Renal pelvis (tissue), 12 donors: ENCODE measurements at places on chromosomes 1 and 21. TPM values are rescaled to one million over a fixed set of nuclear protein-coding genes. Genes with fewer than 3 reads are reported as not detected.

CLCA4 gene
- polyA plus RNA-seq: not detected

LEFTY1 gene
- 5.6 TPM for polyA plus RNA-seq

MYOCOS gene
- polyA plus RNA-seq: 0.57 TPM

- peak; percentile 90 for DNase-seq
These were observed 5.1 kb downstream of the TMEM201 start for GRCh38 chr1:9593492-9594465.

DNA sequence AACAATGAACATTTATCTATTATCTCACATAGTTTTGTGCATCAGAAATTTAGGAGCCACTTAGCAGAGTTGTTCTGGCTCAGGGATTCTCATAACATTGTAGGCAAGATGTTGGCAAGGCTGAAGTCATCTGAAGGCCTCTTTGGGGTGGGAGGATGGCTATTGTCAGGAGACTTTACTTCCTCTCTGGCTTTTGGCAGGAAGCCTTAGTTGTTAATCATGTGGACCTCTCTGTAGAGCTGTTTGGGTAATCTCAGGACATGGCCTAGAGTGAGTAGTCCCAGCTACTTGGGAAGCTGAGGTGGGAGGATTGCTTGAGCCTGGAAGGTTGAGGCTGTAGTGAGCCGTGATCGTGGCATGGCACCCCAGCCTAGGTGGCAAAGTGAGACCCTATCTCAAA is 40.2 kb downstream of the RASAL2 start:
- no peak for DNase-seq

- DNase-seq: no peak
These were observed 769.0 kb downstream of the BRINP3 start for GRCh38 chr1:189708674-189709073.

GRCh38 chr1:216804111-216804510 is 80.9 kb upstream of the ESRRG start:
- no peak for DNase-seq

DNA sequence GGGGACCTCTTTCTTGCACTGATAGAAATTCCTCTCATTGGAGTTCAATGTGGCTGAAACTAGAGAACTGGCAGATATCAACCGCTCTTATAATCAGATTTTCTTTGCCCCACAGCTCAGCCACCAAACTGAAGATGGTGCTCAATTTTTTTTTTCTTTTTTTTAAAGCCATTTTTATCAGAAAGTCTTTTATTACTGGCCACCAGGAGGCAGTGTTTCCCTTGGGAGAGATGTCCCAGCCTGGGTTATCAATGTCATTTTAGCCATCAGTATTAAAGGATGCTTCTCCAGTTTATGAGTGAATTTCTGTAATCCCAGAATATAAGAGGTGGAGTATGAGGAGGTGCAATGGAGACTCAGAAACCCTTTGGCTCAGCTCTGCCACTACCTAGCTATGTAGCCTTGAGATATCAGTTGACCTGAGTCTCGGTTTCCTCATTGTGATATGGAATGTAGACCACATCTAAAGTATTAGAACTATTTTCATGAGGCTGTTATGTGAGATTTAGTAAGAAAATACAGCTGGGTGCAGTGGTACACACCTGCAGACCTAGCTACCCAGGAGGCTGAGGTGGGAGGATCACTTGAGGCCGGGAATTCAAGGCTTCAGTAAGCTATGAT is 27.6 kb downstream of the CD244 start:
- peak; percentile 12 for DNase-seq

GRCh38 chr1:205444931-205445645 is 10.8 kb downstream of the BLACAT1 start:
- DNase-seq: no peak

DNA sequence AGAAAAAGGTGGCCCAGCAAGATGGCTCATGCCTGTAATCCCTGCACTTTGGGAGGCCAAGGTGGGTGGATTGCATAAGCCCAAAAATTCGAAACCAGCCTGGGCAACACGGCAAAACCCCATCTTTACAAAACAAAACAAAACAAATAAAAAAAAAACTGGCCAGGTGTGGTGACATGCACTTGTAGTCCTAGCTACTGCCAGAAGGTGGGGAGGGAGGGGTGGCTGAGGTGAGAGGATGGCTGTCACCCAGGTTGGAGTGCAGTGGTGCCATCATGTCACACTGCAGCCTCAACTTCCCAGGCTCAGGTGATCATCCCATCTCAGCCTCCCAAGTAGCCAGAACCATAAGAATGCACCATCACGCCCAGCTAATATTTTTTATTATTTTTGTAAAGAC is 22.8 kb downstream of the RERE start:
- no peak for DNase-seq

DNA sequence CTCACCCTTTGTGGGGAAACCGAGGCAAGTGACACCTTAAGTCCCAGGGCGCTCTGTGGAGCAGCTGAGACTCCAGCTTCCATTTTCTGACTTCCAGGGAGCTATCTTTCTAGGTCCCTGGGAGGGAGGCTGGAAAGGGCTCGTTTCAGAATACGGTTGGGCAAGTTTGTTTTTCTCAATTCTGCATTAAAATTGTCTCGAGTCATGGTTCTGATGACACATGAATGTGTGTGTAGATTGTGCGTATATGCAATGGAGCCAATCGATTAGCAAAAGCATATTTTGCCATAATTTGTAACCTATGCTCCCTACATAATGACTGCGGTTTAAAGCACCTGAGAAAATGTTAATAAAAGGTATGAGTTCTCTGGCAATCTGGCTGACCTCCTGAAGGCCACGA is 77.3 kb downstream of the SIK1 start:
- no peak for DNase-seq

- no peak for DNase-seq
These were observed 9.0 kb upstream of the FAM131C start for GRCh38 chr1:16082283-16083038.

DNA sequence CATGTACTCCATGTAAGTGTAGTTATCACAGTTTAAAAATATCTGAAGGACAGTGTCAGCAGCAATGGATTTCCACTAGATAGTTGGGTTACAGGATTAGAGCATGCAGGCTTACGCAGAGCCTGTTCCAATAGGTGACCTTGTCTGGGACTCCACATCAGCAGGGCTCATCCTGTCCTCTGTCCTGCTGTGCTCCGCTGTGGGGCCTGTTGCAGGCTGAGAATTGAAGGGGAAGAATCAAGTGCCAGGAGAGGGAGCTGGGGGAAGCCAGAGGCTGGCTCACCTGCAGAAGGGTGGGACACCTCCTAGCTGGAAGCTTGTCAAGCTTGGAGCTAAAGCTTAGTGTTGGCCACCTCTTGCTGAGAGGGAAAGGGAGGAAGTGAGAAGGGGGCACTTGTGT is 62.8 kb downstream of the XCL2 start:
- no peak for DNase-seq

GRCh38 chr1:208544794-208545193 is 300.6 kb upstream of the PLXNA2 start:
- no peak for DNase-seq
